ENCODE measurements at places on chromosomes 16 and 17. TPM values are rescaled to one million over a fixed set of nuclear protein-coding genes. Genes with fewer than 3 reads are reported as not detected.

DNA sequence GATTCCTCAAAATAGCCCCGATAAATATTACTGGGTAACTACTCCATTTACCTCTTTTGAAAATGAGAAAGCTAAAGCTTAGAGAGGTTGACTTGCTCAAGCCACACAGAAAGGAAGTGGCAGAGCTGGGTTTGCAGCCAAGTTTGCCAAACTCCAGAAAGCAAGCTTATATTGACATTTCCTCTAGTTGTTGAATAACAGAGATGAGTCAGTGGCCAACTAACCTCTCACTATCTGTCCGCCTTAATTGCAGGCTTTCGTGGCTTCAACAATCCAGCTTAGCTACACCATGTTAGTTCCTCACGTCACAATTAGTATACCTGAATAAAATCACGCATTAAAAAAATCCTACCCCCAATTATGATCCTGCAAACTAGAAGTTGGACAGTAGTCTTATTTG lies 151.7 kb downstream of the CNTNAP4 start:
- DNase-seq: no peak

DNA sequence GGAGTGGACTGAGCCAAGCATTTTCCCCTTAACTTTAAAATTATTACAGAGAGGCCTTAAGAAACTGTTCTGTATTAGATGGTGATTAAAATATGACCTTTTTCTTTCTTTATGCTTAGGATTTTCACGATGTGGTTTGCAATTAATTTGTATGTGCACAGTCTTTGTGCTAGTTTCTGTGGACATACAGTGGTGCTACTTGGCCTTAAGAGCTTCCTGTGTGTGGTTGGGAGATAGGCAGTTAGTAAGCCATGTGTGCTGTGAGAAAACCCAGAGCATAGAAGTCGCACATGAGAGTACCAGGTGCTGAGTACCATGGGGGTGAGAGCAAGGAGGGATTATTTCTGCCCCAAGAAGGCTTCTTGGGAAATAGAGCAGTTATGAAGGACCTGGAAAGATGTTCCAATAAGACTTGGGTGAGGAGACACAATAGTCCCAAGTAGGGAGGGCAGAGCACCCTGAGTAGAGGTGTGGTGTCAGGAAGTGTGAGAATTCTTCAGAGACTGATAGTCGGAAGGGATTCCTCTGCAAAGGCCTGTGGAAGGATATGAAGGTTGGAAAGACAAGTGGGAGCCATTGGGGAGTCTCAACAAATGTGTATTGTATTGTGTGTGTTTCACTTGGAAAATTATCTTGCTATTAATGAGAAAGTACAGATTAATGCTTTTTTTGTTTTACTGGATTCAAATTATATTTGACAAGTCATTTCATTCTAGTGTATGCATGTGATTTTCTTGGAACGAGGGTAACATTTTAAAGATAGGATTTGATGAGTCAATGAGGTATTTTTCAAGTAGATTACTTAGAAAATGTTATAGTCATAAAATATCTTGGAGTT lies 239.9 kb downstream of the PRKCA start:
- no peak for DNase-seq

The TEKT1 gene
- polyA plus RNA-seq: not detected

DNA sequence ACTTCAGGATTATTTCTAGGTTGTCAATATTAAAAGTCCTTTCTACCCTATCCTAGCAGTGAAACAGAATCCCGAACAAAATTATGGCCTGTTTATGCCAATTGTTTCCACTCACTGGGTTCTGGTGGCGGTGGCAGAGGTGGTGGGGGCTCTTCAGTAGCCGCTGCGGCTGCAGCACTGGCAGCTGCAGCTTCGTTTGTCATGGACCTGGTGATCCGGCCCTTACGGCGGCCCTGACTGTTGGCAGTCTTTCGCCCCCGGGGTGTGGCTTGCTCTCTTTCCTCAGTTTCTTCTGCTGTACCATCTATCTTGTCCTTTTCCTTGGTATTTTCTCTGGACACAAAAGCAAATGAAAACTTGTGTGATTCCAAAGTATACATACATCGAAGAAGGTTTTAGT lies 94.4 kb downstream of the NCOR1 start:
- DNase-seq: no peak

DNA sequence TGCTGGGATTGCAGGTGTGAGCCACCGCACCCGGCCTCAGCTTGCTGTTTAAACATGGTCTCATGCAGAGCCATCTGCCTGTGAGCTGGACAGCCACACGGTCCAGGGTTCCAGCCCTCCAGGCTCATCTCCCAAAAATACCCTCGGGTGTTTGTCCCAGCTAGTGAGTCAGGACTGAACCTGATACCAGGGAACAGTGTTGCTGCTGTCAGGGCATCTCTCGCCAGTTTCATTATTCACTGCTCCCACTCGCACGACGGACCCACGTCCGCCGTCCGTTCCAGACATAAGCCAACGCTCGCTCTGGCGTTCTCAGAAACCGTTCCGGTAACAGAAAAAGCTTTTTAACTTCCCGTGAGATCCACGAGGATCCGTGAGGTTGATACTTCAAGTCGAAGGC lies 77.6 kb downstream of the NXN start:
- DNase-seq: no peak

Measured in urinary bladder (tissue), 4 donors.